Right ventricle myocardium inferior (tissue), 1 donor: ENCODE measurements at places on chromosomes 5 and 9. TPM values are rescaled to one million over a fixed set of nuclear protein-coding genes. Genes with fewer than 3 reads are reported as not detected.

DNA sequence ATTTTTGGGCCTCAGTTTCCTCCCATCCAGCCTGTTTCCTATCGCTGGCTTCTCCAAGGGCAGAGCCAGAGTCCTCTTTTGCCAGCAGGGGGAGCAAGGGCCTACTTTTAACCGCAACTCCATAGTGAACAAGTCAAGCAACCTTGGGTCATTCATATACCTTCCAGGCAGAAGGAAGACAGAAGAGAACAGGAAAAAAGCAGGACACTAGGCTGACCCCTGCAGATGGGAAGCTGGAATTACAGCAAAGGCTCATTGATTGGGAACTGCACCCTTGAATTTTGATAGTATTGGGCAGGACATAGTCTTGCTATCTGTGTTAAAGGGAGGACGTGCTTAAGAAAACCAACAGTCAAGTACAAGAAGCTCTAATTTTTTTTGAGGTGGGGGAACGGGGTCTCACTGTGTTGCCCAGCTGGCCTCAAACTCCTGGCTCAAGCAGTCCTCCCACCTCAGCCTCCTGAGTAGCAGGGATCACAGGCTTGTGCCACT is 30.1 kb downstream of the QRFP start:
- DNase-seq, result peak; percentile 44

GRCh38 chr9:74951725-74952151 is 974 bp downstream of the C9orf40 start:
- peak; percentile 89 for DNase-seq

DNA sequence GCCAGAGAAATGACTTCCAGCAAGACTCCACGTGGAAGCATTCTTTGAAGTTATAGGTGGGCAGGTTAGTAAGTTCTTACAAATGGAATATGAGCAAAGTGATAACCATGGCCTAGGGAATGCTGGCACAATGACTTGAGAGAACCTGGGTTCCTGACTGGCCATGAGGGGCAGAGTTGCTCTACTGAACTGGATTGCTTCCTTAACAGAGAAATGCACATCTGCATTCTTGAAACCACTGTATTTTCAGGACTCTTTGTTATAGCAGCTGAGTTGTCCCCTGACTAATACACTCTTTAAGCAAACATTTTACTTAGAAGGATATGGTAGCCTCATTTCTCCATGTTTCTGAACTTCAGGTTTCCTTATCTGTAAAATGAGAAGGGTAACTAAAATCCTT is 108.3 kb upstream of the GNA14 start:
- DNase-seq, result no peak

GRCh38 chr9:35604578-35605350 is at the start of gene TESK1:
Gene TESK1, plus strand, starts transcription at chr9:35605262. Its CDS starts 358 bp downstream, at chr9:35605620.
- DNase-seq, result peak; percentile 86

- no peak for DNase-seq
Observed at GRCh38 chr5:168357876-168358275, 66.4 kb downstream of the WWC1 start.

GRCh38 chr5:149268928-149269557 is 2.6 kb upstream of the AFAP1L1 start:
- DNase-seq, result no peak

The CDC14B gene
- total RNA-seq, result 14.5 TPM

GRCh38 chr5:123483446-123484077 is 28.4 kb upstream of the CSNK1G3 start:
- DNase-seq, result no peak

GRCh38 chr5:13921578-13921977 is 22.9 kb downstream of the DNAH5 start:
- DNase-seq, result no peak

DNA sequence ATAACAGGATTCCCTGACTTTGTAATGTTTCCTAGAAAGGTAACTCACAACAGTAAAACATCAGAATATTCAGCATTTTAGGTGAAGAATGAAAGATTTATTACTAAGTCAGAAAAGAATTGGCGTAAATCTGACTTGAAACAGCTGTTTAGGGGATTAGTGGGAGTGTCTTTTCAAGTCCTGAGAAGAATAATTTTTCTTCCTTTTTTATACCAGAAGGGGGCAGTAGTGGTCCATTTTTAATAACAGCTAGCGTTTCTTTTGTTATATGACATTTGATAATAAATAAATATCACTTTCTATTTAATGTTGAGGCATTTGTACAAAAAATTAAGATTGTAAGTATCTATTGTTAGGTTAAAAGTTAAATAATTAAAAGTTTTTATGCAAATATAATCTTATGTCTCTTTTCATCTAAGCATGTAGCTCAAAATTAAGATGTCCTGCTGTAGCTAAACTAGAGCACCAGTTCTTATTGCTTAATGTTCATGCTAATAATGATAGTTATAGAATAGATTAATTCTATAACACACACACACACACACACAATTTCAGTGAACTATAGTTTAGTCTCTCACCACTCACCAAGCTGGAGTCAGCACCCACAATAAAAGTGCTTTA is 258.7 kb upstream of the ARRDC3 start:
- no peak for DNase-seq

- no peak for DNase-seq
Observed at GRCh38 chr5:145960848-145961600, 24.6 kb downstream of the SH3RF2 start.

The UNC13B gene
- total RNA-seq, result 27.4 TPM

- no peak for DNase-seq
Observed at GRCh38 chr9:37904445-37905130, 661 bp upstream of the SLC25A51 start.

DNA sequence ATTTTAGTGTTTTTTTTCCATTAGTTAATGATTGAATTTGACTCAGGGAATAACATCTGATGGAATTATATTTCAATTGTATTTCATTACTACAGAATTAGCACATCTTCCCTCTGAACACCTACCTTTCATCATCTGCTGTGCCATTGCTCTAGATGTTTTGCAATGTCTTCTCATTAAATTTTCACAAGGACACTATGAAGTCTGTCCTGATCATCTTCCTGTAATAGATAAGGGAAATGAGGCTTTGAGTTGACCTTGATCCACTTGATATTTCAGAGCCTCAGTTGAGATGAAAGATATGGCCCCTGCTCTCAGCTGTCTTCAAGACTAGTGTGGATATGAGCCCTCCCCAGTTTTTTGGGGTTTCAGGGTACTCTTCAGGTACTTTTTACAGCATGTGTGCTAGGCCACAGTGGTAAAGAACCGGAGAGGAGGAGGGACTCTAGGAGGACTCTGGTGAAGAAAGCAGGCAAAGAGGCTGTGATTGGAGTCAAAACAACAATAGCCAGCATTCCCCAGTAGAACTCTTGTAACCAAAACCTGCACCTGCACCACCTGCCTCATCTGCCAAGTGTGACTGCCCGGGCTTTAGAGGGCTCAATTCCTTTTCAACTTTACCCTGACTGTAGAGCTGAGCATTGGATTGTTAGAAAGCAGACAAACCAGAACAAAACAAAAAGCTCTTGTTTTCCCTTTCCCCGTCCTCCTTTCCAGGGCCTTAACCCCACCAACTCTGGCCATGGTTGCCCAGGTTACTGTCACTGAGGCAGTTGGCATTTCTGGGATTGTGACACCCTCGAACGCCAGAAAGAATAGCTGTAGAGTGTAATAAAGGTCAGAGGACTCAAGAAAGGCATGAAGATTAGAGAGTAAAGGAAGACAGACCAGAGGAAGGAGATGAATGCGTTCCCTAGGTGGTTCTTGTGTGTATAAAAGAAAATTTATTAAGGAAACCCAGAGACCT is 56.3 kb downstream of the ERAP1 start:
- DNase-seq, result no peak

DNA sequence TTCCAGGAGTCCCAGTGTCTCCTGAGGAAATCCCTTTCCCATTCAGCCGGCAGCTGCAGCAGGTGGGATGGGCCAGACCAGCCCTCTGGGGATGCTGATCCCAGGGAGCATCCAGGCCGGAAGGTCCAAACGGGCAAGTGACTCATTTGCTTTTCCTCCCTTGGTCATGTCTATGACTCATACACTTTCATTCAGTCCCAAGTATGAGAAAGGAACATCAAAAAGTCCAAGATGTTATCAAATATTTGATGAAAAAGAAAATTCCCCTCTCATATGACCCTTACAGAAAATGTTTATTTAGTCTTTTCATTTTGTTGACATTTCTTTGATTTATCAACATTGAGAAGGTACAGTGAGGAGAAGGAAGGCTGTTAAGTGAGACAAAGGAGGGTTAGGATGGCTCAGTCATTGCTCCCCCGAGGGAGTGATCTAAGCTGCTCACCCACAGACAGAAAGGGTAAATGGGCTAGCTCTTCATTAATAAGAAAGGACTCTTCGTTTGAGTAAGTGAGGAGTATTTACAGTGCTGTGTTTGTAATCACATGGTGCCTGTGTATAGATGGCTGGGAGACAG is 117.6 kb upstream of the ANKRD55 start:
- DNase-seq, result peak; percentile 80

The ERAP2 gene
- total RNA-seq, result 6.4 TPM

The TMEM8B gene
- 13.8 TPM for total RNA-seq

The VCAN gene
- 41.2 TPM for total RNA-seq

DNA sequence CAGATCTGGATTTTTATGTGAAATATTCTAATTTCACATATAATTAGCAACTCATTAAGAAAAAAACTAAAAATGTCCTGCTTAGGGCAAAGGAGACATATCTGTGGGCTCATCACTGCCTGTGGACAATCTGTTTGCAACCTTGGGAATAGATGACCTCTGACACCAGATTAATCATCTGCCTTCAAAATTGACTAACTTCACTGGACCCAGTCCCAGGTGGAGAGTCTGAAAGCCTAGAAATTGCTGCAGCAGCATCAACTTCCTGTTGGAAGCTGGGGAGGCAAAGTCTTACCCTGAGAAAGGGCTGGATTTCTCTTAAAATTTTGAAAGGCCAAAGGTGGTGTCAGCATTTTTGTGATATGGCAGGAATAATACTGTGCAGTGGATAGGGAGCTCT is 76.3 kb upstream of the TNC start:
- no peak for DNase-seq

The SOWAHA gene
- 0.27 TPM for total RNA-seq

DNA sequence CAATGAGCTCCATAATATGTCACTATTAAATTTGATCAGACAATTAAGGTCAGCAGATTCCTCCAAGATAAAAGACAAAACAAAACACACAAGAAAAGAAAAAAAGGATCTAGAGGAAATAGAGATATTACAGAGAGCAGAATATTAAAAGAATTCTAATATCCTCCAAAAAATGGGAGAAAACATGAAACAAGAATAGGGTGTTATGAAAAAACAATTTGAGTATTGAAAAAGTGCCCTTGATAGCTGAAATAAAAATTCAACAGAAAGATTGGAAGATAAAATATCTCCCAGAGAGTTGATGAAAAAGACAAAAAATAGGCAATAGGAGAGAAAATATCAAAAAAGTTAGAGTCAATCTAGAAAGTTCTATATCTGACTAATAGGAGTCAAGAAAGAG is 44.8 kb upstream of the LHFPL2 start:
- DNase-seq, result no peak

- DNase-seq, result no peak
Observed at GRCh38 chr9:3760031-3760430, 234.2 kb upstream of the RFX3 start.

DNA sequence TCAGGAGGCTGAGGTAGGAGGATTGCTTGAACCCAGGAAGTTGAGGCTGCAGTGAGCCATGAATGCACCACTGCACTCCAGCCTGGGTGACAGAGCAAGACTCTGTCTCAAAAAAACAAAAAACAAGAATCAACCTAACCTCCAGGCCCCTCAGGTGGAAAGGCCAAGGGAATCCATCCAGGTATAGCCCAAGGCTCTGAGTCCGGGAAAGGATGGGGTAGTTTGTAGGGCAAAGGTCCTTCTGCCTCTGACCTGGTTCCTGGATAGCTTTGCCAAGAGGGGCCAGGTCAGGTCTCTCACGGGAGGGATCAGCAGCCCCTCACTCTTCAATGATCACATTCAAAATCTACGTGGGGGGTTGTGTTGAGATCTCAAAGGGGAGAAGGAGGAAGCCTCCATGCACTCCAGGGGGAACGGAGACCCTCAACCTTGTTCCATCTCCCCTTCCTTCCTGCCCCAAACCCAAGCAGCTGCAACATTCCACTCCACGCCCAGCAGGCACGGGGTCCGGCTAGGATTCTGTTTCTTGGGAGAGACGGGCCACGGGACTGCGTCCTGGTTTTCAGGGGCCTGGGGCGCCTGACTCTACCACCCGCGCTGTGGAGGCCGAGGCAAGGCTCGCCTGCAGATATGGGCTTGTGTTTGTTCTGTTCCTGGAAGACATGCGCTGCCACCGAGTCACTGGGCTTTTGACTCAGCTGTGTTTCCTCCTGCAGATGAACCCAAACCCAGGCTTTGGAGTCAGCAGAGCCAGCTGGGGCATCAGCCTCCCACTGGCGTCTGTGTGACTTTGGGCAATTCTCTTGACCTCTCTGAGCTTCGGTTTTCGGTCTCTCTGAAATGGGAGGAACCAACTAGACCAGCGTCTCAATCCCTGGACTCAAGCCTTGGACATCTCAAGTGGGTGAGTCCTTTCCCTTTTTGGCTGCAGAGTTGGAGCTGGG is 35.5 kb downstream of the PLPP7 start:
- DNase-seq, result peak; percentile 35

The TRIM36 gene
- total RNA-seq, result 0.19 TPM

The FNIP1 gene
- total RNA-seq, result 30.8 TPM

The KCNV2 gene
- not detected for total RNA-seq

DNA sequence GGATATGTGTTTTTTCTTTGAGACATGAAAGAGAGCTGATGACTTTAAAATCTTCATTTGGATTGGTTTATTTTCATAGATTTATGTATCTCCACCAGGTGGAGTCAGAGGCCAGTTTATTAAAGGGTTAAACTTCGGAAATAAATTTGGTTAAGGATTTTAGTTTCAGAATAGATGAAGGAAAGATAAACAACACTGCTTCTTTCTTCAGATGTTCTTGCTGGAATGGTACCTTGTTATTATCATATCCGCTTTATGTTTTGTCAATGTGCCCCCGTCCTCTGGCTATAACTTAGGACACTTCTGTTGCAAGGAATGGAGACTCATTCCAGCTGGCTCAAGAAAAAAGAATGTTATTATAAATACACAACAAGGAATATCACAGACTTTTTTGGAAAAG is 81.2 kb downstream of the ALDH1A1 start:
- DNase-seq, result no peak

DNA sequence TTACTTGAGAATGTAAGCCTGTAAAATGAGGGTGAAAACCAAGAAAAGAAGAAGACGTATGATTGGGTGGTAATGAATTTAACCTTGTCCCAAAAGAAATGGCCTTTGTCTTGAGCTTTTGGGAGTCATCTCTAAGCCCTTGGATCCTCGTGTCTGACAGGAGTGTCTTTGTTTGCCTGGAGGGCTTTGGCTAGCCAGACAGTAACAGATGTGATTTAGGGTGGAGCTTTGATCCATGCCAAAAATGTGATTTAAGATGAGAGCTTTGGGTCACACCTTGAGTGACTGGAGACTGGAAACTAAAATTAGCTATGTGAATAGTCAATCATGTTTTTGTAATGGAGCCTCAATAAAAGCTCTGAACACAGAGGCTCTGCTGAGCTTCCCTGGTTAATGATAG is 25.9 kb upstream of the ZFAND5 start:
- no peak for DNase-seq

GRCh38 chr5:76245590-76245989 is 157.5 kb upstream of the IQGAP2 start:
- no peak for DNase-seq

GRCh38 chr5:137622850-137623249 is 113.0 kb downstream of the KLHL3 start:
- peak; percentile 89 for DNase-seq

GRCh38 chr5:68330574-68330973 is 115.0 kb downstream of the PIK3R1 start:
- DNase-seq, result no peak
